Thoracic aorta (tissue), 2 donors: ENCODE measurements at places on chromosomes 2 and 18.

DNA sequence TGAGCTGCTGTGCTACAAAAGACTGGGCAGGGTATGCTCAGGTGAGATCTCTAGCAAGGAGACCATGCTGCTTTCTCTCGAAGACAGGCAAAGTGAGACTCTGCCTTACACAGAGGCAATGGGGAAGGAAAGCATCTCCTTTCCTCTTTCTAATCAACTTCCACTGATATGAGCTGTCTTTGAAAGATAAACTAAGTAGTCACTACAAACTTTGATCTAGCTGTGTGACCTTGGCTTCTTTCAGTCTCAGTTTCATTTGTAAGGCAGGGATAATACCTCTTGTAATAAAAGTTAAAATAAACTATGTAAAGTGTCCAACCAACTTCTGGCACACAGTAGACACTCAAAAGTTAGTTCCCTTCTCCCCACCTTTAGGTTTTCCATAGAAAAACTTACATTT lies 7.5 kb downstream of the CCDC93 start:
- no peak for DNase-seq

DNA sequence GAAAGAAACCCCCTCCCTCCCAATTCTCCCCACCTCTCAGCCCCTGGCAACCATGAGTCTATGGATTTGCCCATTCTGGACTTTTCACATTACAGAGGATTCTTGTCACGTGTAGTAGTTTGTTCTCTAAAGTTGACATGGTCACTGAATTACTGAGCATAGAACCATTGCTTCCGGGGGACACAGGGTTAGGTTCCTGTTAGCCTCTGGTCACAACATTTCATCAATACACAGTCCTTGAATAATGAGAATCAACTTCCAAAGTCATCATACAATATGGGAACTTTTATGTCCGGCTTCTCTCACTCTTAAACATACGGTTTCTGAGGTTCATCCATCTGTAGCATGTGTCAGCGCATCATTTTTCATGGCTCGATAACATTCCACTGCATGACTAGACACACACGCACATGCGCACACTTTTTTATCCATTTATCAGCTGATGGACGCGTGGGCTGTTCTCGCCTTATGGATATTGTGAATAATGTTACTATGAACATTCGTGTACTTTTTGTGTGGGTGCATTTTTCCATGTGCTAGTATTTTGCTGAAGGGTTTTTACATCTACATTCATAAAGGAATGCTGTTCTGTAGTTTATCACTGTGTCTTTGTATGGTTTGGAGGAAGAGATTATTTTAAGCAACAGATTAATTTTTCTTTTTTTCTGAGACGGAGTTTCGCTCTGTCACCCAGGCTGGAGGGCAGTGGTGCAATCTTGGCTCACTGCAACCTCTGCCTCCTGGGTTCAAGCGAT lies 48.1 kb downstream of the PARD6G start:
- DNase-seq: no peak

DNA sequence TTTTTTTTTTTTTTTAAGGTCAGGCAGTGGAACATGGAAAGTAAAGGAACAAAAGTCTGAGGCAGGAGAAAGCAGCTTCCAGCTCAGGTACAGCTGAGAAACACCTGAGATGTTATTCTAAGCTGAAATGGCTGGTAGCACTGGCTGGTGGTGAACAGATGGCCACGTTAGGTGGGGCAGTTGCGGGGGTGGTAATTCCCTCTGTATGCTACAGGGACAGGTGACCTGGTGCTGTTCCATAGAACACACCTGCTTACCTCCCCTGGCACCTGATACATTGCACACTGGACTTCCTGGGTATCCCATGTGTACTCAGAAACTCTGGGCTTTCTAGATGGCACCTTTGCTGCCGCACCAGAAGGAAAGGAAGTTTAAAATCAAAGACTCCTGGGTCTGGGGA lies 333.3 kb downstream of the SLC8A1 start:
- no peak for DNase-seq

DNA sequence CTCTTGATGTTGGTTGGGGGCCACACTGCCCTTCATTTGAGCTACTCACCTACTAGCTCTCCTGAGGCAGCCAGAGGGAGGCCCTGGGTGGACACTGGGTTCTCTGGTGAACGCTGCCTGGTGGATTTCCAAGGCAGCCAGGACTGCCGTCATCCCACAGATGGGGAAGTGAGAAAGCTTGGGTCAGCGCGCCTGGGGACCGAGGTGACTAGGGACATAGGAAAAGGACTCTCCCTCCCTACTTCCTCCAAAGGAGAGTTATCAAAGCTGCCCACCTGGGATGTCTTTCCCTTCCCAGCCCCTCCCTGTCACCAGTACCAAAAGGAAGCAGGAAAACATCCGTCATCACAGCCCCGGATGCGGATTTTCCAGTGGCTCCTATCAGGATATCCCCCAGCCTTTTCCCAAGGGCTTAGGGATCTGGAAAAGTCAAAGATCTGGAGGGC lies 3.8 kb upstream of the SEMA4C start:
- no peak for DNase-seq

- DNase-seq: no peak
Observed at GRCh38 chr18:39259736-39260135, 1694.1 kb upstream of the CELF4 start.

DNA sequence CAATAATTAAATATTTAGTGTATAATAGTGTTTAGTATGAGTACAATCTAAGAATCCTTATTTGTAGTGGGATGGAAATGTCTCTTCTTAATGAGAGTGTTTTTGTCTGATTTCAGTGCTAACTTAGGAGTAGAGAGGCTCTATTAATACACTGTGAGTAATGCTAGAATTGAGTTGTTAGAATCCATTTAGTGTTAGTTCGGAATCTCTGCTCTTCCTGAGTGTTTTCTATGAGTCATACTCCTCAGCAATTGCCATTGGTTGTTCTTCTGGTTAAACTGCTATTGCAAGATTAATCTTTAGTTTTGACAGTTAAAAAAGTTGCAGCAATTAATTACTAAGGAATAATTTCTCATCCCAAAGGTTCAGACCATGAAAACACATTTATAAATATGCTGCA lies 828.6 kb upstream of the POU3F3 start:
- DNase-seq: no peak

DNA sequence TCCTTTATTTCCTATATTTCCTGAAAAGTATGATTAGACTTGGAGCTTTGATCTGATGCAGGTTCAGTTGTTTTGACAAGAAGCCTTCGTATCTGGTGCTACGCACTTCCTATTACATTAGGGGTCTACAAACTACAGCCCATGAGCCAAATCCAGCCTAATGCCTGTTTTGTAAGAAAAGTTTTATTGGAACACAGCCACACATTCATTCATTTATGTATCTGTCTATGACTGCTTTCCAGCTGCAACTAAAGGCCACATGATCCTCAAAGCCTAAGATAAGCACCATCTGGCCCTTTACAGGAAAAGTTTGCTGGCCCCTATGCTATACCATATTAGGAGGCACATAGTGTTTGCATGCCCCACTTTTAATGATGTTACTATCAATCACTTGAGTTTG lies 26.0 kb downstream of the EIF2AK3 start:
- DNase-seq: no peak

GRCh38 chr2:25127646-25128045 lies 40.7 kb downstream of the POMC start:
- no peak for DNase-seq

- no peak for DNase-seq
Observed at GRCh38 chr2:152319822-152320570, 15.0 kb upstream of the FMNL2 start.

DNA sequence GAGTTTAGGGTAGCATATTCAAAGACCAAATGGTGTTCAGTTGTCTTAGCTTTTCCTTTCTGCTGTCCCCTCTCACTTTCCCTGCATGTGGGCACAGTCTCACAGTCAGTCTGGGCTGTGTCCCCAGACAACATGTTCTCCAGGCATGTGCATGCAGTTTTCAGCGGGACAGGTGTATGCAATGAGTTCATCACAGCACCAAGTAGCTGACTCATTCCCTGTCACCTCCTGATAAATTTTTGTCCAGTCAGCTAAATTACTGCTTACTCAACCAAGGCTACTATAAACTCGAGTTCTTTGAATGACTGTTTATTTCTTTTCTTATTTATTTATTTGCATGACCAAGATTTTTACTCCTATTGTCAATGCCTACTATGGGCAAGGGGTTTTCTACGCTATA lies 148.8 kb upstream of the CDH19 start:
- no peak for DNase-seq

DNA sequence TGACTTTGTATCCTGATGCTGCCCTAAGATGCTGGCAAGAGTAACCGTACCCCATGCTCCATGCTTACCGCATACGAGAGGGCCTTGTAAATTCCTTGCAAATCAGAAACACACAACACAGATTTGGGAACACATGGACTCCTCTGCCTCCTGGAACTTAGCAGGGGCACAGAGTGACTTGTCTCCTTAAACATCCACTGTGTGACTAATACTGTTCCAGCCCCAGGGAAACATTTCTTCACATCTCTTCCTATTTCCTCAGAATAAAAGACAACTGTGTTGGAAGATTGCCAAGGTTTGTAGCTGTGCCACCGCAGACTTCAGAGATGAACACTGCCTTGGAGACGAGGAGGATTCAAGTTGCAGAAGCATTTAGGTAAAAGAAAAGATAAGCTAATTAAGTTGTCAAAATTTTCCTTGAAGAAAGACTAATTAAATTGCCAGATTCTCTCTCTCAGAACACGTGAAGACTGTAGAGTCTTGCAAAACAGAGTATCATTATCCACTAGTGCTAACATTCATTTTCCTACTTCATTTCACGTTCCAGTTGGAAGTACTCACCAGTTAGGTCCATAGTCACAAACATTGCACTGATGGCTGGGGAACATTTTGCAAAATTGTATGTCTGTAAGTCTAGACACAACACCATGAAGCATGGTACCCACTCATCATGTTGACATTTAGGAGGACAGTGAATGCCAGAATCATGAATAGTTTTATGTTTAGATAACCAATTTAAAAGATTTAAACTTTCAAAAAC lies 188.8 kb downstream of the TSN start:
- DNase-seq: no peak

GRCh38 chr18:12362473-12363174 lies 14.4 kb downstream of the AFG3L2 start:
- no peak for DNase-seq

GRCh38 chr2:74440378-74441169 lies 1.2 kb downstream of the RTKN start:
- DNase-seq: peak; percentile 40

DNA sequence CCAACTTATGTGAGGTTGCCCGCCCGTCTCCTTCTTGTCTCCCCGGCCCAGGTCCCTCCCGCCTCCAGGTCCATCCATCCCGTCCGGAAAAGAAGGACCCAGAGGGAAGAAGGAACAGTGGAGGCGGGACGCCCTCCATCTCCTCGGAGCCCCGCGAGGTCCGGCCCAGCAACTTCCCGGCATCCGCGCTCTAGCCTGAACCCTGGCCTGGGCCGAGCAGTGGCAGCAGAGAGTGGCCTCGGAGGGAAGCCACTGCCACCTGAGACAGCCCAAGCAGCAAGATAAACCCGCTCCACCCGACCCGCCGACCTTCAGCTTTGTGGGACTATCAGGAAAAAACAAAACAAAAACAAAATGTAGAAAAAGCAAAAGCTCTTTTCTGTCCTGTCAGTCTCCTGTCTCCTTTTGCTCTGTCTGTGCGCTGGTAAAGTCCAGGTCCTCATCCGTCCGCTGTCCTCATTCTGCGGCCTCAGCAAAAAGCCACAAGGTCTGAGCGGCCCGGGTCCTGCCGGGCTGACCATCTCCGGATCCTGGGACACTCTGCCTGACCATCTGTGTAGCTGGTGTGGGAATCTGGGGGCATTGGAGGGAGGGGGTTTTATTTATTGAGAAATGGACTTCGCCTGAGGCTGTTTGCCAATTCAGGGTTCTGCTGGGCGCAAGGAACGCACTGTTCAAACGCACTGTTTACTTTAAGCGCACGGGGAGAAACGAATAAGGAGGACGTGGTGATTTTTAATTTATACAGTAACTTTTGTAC lies 3.1 kb downstream of the DLX1 start:
- DNase-seq: no peak

- no peak for DNase-seq
Observed at GRCh38 chr2:159803235-159803962, 5.4 kb upstream of the CD302 start.

GRCh38 chr2:9657731-9658130 lies 26.9 kb upstream of the YWHAQ start:
- no peak for DNase-seq

DNA sequence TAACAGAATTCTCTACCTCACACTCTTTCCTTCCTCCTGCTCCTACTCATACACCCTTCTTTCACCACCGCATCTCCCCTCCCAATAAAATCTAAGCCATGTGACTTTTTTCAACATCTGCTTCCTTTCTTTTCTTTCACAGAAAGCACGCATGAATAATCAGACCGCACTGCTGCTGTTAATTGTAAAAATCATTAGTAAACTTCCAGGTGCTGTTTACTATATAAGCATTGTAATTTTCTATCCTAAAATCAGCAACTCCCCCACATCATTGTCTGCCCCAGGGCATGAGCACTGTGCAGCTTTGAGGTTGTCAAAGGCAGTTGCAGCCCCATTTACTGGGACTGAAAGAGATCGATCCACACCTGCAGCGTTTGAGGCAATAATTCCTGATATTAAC lies 782.6 kb upstream of the ID2 start:
- no peak for DNase-seq

GRCh38 chr2:105580216-105580615 lies 164.5 kb upstream of the NCK2 start:
- no peak for DNase-seq

GRCh38 chr18:60502591-60502990 lies 130.0 kb upstream of the MC4R start:
- DNase-seq: no peak

DNA sequence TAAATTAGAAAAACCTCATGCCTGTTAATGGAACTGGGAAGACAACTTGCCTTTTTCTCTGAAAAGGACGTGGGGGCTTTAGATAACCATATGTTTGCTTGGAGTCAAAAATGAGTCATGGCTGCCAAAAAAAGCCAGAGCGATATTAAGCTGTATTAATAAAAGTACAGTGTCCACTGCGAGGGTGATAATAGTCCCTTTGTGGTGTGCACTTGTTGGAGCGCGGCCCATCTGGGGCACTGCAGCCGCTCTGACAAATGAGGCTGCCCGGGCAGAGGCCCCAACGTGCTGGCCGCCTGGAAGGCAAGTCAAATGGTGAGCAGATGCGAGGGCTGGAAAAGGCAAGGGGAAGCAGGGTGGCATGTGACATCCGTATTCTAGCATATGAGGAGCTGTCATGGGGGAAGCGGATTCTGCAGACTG lies 103.3 kb upstream of the NCK2 start:
- DNase-seq: no peak

DNA sequence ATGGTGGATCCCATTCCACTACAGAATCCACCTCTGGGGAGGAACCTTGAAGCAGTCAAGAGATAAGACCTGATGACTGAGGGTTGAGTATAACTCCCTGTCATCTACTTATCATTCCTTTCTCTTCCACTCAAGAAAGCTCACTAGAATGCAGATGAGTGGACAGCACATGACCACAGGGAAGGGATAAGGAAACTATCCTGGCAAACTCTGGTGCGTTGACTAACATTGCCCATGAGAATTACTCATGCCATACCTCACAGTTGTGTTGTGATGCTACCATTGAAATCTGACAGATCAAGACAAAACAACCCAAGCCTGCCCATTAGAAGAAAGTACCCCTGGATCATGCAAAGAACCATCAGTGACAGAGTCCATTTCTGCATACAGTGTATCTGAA lies 26.5 kb downstream of the SLC16A14 start:
- no peak for DNase-seq
